Uterus (tissue), 4 donors: ENCODE measurements at places on chromosomes 13 and 19. TPM values are rescaled to one million over a fixed set of nuclear protein-coding genes. Genes with fewer than 3 reads are reported as not detected.

DNA sequence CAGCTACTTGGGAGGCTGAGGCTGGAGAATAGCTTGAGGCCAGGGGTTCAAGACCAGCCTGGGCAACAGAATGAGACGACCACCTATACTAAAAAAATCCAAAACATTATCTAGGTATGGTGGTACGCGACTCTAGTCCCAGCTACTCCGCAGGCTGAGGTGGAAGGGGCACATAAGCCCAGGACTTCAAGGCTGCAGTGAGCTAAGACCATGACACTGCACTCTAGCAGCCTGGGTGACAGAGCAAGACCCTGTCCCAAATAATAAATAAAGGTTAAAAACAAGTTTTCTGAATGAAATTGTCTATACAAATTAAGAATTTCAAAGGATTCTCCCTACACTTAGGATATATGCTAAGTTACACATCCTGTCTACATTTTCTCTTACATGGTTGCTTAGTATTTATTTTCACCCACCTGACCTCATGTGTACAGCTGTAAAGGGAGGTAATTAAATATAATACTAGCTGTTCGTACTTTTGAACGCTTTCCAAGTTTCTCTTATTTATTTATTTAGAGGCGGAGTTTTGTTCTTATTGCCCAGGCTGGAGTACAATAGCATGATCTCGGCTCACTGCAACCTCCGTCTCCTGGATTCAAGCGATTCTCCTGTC, 1.6 kb downstream of the SLC25A30 start:
- no peaks in the 10 kb centered on the region for H3K27me3 ChIP-seq
- H3K27ac ChIP-seq = peak overlapping the region; percentile 88
- peak overlapping the region; percentile 77 for H3K4me3 ChIP-seq
- DNase-seq = no peak
- H3K4me1 ChIP-seq = no peaks in the 10 kb centered on the region

- H3K27ac ChIP-seq = no peak overlapping the region
- no peak overlapping the region for H3K4me3 ChIP-seq
- H3K4me1 ChIP-seq = no peaks in the 10 kb centered on the region
- H3K27me3 ChIP-seq = no peaks in the 10 kb centered on the region
Measured at GRCh38 chr19:292951-293350, 1.7 kb upstream of the PLPP2 start.

POU4F1 gene
- not detected for total RNA-seq

- no peaks in the 10 kb centered on the region for H3K36me3 ChIP-seq
- H3K27ac ChIP-seq = peak overlapping the region; percentile 24
- H3K27me3 ChIP-seq = no peaks in the 10 kb centered on the region
- H3K4me1 ChIP-seq = no peaks in the 10 kb centered on the region
Measured at GRCh38 chr13:40102854-40103253, 447.4 kb downstream of the COG6 start.

- no peaks in the 10 kb centered on the region for H3K4me1 ChIP-seq
- H3K27ac ChIP-seq = no peak overlapping the region
- H3K36me3 ChIP-seq = no peaks in the 10 kb centered on the region
Measured at GRCh38 chr19:7415163-7415856, 66.6 kb downstream of the ARHGEF18 start.

DNA sequence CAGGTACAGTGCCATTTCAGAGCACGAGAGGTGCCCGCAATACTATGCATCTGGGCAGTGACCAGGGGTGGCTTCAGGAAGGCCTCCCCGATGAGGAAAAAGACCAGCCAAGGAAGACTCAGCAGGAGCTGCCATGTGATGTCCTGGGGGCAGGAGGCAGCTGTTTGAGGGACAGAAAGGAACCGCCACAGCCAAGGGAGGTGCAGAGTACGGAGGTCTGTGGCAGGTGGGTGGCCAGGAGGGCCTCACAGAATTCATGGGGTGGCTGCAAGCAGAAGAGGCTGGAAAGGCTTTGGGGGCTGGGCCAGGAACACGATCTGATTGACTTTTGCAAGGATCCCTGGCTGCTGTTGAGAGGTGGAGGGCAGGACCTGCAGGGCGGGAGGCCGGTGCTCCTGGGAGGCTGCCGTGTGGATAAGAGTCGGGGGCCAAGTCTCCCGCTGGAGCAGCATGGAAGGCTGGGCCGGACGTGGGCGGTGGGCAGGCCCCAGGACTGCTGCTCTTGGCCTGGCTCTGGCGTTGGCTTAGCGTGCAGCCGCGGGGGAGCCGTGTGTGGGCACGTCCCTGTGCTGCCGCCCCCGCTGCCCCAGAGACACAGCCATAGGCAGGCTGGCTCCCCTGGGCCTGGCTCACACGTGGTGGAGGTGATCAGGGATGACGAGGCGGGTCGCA, 29.1 kb downstream of the CEBPA start:
- H3K27me3 ChIP-seq = no peaks in the 10 kb centered on the region
- no peak overlapping the region for H3K27ac ChIP-seq
- peak; percentile 26 for DNase-seq
- H3K4me3 ChIP-seq = no peak overlapping the region

MIR17HG gene
- total RNA-seq = 3.3 TPM

GRCh38 chr13:103022336-103022735, 43.9 kb downstream of the SLC10A2 start:
- no peak for DNase-seq
- H3K4me1 ChIP-seq = no peaks in the 10 kb centered on the region
- no peak overlapping the region for H3K4me3 ChIP-seq
- H3K36me3 ChIP-seq = no peaks in the 10 kb centered on the region
- no peak overlapping the region for H3K27ac ChIP-seq

DNA sequence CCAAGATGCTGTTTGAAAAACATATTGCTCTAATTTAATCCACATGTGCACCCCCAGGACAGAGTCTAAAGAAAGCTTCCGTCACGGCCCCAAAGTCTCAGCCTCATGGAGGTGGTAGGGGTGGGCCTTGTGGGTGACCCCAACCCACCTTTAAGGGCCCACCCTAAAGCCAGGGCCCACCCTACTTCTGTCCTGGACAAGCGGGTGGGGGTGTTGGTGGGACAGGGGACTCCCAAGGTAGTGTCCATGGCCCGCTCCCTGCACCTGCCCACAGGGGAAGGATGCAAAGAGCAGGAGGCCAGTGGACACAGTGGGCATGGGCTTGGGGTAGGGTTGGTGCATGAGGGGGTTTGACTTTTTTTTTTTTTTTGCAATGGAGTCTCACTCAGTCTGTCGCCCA, 66.8 kb downstream of the KCTD15 start:
- H3K27ac ChIP-seq = no peak overlapping the region
- no peaks in the 10 kb centered on the region for H3K4me1 ChIP-seq
- H3K4me3 ChIP-seq = no peak overlapping the region
- no peaks in the 10 kb centered on the region for H3K36me3 ChIP-seq
- H3K27me3 ChIP-seq = no peaks in the 10 kb centered on the region
- no peak for DNase-seq

DNA sequence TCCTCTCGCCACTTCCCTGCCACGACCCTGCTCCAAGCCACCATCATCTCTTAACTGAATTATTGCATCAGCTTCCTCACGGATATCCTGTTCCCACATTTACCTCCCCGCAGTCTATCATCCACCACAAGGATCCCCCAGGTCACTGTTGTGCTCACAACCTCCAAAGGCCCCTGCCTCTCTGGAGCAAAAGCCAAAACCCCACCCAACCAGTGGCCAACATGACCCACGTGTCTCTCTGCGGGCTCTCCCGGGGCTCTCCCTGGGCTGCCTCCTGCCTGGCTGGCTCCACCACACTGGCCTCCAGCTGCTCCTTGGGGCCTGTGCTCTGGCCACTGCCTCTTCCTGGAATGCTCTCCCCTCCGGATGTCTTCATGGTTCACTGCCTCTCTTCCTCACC, 809.3 kb downstream of the UQCRFS1 start:
- H3K4me1 ChIP-seq = no peaks in the 10 kb centered on the region
- H3K27ac ChIP-seq = no peak overlapping the region
- no peak for DNase-seq
- no peak overlapping the region for H3K4me3 ChIP-seq

ETFB gene
- total RNA-seq = 30.5 TPM

GRCh38 chr19:801861-802497, 4.7 kb downstream of the PTBP1 start:
- DNase-seq = no peak
- no peaks in the 10 kb centered on the region for H3K27me3 ChIP-seq
- H3K36me3 ChIP-seq = no peaks in the 10 kb centered on the region
- H3K27ac ChIP-seq = peak overlapping the region; percentile 33
- peak overlapping the region; percentile 10 for H3K4me3 ChIP-seq

ZNF480 gene
- 13.4 TPM for total RNA-seq

DNA sequence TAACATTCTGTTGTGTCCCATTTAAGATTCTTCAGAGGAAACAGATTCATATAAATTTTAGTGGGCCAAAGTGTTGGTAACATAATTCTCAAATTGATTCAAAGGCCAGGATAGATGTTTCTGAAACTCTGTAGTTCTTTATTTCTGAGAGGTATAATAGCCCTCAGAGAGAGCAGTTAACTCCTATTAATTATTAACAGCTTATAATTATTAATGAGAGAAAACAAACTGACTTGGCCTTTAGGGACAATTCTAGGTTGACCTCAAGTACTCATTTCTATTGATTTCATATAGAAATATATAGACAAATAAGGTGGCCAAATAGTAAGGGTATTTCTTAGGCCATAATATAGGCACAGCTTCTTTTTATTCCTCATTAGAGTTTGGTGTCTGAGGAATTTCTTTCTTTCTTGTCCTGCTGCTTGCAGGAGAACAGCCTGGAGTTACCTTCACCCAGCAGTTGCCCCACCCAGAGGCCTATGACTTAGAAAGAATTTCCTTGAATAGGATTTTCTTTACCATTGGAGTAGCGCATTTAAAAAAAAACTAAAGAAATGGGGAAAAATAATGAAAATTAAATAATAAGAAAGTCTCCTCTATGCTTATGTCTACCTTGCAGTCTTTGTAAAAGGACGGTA, 1430.1 kb upstream of the SPRY2 start:
- no peaks in the 10 kb centered on the region for H3K36me3 ChIP-seq
- DNase-seq = no peak
- no peaks in the 10 kb centered on the region for H3K4me1 ChIP-seq

DNA sequence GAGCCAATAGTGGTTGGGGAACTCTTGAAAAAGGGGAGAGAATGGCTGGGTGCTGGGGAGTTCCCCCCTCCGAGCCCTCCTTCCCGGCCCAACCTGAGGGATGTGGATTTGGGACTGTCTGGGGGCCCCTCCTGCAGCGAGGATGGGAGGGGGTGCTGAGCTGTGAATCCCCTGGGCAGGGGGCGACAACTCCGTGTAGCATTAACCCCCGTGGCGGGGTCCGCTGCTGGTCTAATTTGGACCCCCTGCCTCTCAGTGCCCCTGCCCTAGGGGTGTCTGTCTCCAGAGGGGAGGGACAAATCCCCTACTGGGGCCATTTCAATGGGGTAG, 9.7 kb downstream of the MIDN start:
- no peak overlapping the region for H3K4me3 ChIP-seq
- H3K27me3 ChIP-seq = no peaks in the 10 kb centered on the region
- no peaks in the 10 kb centered on the region for H3K36me3 ChIP-seq
- H3K4me1 ChIP-seq = peaks cover 12% of the 10 kb centered on the region
- H3K27ac ChIP-seq = peak overlapping the region; percentile 95

DNA sequence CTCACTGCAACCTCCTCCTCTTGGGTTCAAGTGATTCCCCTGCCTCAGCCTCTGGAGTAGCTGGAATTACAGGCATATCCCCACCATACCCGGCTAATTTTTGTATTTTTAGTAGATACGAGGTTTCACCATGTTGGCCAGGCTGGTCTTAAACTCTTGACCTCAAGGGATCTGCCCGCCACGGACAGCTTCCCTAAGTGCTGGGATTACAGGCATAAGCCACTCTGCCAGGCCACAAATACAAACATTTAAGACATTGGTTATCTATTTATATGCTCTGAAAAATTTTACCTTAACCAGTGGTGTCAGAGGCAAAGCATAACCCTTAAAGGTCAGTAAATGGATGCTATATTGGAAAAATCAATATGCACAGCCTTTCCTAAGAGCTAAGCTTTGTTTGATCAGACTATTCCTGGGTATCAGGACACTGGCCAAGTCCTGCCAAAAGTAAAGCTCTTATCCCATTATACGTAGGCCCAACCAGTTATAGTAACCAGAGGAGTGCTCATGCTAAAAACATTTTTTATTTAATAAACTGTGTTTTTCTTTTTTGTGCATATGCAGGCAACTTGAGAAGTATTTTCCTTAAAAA, 56.4 kb upstream of the STARD13 start:
- no peaks in the 10 kb centered on the region for H3K4me1 ChIP-seq
- no peak overlapping the region for H3K27ac ChIP-seq
- H3K36me3 ChIP-seq = no peaks in the 10 kb centered on the region
- no peak overlapping the region for H3K4me3 ChIP-seq
- H3K27me3 ChIP-seq = no peaks in the 10 kb centered on the region
